Stimulated activated CD4-positive, alpha-beta T cell treated with anti-CD3 and anti-CD28 coated beads, Interleukin-4, amount 100 ng/mL, for 48 hours (primary cell): ENCODE measurements at places on chromosomes 16 and 17.

- DNase-seq: no peak
Measured at GRCh38 chr16:50276326-50276640, 9.9 kb downstream of the ADCY7 start.

GRCh38 chr17:1985686-1986085 lies 39.4 kb downstream of the RTN4RL1 start:
- no peak for DNase-seq

- DNase-seq: no peak
Measured at GRCh38 chr17:77905766-77906165, 52.7 kb upstream of the TNRC6C start.

DNA sequence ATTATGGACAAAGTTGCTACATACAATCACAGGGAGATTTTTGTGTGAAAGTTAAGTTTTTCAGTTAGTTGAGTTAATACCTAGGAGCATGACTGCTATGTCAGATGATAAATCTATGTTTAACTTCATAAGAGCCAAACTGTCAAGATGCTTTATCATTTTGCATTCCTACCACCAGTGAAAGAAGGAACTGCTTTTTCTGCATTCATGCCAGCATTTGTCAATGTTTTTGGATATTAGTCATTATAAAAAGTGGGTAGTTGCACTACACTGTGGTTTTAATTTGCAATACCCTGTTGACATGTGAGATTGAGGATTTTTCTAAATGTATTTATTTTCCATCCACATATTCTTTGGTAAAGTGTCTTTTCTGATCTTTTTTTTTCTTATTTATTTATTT lies 434.0 kb upstream of the MON1B start:
- no peak for DNase-seq

DNA sequence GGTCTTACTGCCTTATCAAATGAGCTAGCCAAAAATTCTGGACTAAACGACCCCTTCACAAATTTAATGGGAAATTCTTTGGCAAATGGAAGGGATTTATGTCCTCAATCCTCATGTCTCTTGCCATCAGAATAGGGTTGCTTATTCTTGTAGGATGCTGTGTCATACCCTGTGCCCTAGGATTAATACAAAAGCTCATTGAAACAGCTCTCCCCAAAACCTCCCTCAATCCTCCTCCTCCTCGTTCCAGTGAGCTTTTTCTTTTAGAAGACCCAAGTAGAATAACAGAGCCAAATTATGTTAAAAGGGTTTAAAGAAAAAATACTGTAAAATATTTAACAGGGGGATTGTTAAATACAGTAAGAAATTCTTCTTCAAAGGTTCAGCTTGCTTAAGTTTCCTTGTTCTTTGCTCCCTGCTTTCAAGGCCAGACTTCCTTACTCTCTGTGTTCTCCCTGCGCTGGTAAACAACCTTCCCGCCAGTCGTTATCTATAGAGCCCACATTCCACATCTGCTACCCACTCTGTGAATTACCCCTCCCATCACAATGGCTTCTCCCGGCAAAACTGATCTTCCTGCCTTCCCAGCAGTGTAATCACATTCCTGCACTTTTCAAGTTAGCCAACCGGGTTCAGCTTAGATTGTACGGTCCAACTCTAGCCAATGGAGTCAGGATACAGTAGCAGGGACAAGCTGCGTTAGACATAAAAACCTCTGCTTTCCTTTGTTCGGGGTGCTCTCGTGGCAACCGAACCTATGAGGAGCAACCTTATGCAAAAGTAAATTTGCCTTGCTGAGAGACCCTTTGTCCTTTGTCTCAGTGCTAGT lies 9.7 kb downstream of the HPR start:
- DNase-seq: no peak

GRCh38 chr16:31452631-31453106 lies 6.6 kb upstream of the ARMC5 start:
- DNase-seq: no peak

DNA sequence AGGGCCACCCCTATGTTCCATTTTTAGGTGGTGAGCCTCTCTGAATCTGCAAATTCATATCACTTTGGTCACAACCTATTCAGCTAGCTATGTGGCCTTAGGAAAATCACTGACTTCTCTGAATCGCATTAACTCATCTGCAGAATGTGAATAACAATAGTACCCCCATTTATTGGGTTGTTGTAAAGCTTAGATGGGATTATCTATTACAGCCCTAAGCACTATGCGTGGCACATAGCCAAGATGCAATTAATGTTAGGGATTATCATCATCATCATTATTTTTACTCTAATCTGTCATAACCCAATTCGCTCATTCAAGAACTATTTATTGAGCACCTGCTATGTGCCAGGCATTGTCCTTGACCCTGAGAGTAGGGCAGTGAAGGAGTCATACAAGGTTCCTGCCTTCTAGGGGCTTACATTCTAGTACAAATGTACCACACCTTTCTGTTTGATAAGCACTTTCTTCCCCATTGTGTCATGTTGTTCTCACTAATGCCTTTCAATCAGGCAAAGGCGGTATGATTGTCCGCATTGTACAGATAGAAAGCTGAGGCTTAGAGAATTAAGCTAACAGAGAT lies 38.5 kb downstream of the CHD9 start:
- no peak for DNase-seq

GRCh38 chr16:86403541-86404163 lies 106.7 kb upstream of the FOXF1 start:
- DNase-seq: no peak

- no peak for DNase-seq
Measured at GRCh38 chr17:1947229-1947742, 77.8 kb downstream of the RTN4RL1 start.

DNA sequence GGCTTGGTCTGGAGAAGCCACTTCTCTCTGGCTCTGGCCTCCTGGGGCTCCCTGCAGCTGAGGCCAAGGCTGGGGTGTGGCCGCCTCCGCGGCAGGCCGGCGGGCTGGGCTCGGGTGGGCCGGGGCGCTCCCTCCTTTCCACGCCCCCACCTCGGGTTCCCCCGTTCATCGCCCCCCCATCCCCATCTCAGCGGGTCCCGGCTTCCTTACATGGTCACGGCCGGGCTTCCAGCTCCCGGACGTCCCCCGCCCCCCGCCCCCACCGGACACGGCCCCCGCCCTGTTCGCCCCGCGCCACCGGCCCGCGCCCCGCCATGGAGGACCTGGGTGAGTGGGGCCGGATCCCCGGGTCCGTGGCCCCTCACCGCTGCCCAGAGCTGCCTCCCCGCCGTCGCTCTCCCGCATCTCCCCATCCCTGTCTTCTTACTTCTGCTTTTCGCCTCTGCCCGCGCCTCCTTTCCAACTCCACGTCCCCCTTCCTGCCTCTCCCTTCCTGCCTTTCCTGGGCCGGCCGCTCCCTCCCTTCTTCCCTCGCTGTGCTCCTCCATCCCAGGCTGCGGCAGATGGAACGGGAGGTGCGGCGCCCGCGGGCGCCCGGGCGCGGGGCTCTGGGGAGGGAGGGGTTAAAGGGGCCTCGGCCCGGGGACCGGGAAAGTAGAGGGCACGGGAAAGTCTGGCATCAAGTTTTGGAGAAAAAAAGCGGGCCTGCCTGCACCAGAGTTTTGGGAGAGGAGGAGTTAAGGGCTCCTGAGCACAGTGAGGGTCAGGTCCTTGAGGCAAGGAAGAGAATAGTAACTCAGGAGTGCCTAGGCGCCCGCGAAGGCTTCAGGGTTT lies at the start of gene TGFB1I1:
Gene TGFB1I1 (plus strand): TSS at position 278 of the 834 bp plus-strand sequence. CDS start 37 bp downstream, at position 315.
- no peak for DNase-seq

DNA sequence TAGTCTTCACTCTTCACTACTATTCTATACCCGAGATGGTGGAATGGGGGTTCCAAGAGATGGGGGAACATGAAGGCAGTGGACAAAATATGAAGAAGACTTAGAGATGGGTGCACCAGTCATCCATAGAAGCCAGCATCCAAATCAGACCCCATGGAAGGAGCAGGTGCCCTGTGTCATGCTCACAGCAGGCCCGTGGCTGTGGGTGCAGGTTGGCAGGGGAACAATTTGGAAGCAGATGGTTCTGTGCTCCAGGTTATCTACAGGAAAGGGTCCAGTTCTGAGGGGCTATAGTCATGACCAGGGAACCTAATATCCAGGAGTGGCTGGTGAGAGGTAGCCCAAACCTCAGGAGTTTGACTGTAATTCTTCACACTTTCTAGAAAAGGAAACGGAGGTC lies 9.6 kb upstream of the LPCAT2 start:
- no peak for DNase-seq

GRCh38 chr16:20613481-20614185 lies 37.5 kb upstream of the ACSM2B start:
- no peak for DNase-seq
